ENCODE measurements at places on chromosomes 11 and 22.

GRCh38 chr11:67505605-67506396, 638 bp upstream of the PITPNM1 start:
- DNase-seq = peak; percentile 88

- no peak for DNase-seq
Measured at GRCh38 chr11:32059686-32060462, 31.0 kb upstream of the RCN1 start.

DNA sequence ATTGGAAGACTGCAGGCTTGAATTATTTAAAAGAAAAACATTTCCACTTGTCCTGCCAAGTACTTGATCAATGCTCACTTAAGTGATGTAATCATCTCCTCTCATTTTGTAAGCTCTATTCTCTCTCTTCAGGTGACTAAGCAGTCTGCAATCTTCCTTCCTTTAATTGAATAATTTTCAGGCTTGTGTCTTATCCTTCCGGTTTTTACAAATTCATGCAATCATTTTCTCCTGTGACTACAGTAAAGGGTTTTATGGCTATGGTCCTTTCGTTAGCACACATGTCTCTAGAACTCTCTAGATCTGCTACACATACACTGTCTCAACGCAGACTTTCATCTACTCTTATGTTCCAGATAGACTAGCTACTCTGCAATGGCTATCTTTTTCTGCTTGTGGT, 12.6 kb upstream of the UPB1 start:
- DNase-seq = no peak

DNA sequence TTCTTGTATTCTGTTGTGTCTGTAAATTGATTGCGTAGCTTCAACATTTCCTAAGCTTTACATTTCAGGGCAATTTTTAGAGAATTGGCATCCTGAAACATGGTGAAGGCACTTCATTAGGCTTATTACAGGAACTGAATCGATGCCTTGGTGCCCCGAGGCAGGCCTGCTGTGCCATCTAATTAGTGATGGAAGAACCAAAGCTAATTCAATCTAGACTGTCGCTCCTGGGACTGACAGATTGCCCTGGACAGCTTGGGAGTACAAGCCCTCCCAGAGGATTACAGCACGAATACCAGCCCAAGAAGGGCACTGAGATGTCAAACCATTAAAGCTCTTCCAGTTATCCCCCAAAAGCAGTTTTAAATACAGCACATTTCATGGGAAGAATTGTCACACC, 243.2 kb upstream of the ZC3H12C start:
- DNase-seq = no peak
